Activated naive CD4-positive, alpha-beta T cell treated with Interleukin-2 at 50 U/mL for 16 hours (primary cell): ENCODE measurements at places on chromosomes 3 and 15.
A peak's percentile ranks its signal among the peaks of the same experiment; 100 is the strongest.

DNA sequence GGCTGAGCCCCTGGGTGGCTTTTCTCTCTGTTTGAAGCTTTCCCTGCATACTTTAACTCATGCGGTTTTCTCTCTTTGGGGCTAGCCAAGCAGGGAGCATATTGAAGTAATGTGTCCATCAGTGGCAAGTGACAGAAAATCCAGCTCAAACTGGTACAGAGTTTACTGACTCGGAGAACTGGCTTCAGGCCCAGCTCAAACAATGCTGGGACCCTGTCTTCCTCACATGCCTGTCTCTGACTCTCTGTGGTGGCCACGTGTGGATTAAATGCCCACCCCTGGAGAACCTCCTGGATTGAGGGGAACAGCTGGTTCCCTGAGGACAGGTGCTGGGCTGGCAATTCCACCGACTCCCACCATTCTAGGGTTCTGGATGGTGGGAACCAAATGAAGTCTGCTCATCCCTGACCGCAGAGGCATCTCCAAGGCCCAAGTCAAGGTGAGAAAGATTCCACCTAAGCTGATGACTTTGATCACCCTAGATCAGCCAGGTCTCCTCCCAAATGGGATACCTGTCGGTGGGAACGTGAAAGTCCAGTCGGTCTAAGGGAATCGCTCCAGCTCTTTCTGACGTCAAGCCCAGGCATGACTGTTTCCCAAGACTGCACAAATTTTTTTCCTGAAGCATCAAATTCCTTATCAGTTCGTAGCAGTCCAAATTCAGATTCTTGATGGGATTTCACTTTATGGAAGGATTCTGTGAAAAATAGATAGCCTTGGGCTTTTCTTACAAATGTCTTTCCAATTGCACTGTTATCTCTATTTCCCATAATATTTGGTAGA is 16.3 kb upstream of the HDAC11 start:
- no peak for DNase-seq

DNA sequence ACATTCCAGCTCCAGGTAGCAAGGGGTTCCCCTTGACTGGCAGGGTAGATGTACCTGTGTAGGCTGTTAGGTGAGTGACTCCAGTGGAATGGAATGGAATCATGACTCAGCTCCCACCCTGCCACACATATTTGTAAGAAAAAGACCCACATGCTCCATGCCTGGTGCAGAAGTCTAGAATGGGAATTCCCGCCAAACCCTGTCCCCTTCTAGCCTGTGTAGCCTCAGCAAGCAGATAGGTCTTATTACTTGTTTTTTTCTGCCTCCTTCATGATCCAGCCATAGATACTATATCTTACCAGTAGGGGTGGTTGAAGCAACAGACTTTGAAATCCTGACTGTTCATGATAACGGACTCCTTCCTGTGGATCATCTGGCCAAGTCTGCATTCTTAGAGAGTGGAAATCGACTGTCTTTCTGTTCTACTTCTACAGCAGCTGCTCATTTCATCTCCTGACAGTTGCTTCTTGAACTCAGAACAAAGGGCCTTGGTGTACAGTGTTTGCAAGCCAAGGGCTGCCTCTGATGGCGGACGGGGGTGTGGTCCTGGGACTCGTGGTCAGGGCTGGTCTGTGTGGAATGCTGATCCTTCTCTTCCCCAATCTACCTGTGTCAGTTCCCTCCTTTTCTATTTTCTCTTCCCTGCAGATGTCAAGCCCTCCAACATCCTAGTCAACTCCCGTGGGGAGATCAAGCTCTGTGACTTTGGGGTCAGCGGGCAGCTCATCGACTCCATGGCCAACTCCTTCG is 16.3 kb downstream of the SNAPC5 start:
- no peak for DNase-seq

DNA sequence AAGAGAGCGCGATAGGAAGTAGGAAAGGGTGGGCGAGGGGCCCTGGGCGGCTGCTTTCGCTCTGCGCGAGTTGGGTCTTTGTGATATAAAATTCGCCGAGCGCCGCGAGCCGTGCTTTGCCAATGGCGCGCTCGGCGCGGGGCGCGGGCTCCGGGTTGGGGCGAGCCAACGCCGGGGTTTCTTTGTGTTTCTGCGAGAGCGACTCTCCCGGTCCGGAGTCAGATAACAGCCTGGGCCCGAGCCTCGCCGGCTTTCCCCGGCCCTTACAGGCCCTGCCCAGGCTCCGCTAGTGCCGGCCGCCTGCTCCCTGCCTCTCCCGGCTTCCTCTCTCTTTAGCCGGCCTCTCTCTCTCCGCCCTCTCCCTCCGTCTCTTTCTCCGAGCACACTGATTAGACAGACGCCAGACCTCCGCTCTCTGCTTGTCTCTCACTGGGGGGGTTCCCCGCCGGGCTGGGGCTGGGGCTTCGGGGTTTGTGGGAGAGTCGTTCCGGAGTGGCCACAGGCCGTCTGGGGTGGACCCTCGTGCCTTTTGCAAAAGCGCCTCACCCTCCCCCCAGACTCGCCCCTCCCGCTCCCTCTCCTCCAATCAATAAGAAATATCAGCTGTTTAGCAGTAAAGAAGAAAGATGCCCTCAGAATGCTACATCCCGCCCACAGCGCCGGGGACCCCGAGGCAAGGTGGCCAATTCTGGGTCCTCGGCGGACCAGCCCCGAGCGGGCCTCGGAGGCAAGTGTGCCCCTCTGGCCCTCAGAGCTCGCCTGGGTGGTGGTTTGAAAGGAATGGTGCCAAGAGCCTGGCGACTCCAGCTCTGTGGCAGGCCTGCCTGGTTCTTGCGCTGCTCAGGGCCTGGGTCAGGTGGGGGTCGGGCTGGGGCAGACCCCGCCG is 2.9 kb downstream of the NR2F2 start:
- no peak for DNase-seq

DNA sequence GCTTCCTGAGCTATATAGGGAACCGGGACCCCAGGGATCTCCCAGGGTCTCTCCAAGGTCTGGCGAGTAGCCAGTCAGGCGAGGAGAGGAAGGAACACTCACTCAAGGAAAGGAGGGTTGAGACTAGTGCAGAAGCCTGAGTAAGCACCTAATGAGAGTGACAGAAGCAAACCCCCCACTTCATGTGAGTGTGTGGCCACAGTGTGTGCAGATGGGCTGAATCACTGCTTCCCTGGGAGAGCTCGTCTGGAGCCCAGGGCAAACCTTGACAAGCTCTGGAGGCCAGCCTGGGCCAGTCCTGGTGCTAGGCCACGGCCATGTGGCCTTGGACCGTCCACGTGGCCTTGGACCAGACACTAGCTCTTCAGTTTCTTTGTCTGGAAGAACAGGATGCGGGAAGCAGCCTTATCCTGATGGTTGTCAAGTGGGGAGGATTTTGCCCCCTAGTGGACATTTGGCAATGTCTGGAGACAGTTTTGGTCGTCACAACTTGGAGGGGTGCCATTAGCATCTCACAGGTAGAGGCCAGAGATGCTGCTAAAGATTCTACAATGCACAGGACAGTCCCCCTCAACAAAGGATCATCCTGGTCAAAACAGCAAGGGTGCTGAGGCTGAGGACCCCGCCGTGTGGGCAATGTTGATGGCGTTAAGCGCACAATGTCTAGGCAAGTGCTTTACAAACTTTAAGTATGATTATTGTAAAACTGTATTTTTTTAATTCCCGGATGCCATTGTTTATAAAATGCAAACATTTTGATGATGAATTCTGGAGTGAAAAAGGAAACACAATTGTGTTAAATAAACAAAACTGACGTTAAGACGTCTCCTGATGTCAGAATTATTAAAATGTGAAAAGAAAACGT is 34.8 kb upstream of the CTSH start:
- DNase-seq: peak; percentile 17

GRCh38 chr3:119819806-119820205 is 37.9 kb downstream of the NR1I2 start:
- DNase-seq: no peak

DNA sequence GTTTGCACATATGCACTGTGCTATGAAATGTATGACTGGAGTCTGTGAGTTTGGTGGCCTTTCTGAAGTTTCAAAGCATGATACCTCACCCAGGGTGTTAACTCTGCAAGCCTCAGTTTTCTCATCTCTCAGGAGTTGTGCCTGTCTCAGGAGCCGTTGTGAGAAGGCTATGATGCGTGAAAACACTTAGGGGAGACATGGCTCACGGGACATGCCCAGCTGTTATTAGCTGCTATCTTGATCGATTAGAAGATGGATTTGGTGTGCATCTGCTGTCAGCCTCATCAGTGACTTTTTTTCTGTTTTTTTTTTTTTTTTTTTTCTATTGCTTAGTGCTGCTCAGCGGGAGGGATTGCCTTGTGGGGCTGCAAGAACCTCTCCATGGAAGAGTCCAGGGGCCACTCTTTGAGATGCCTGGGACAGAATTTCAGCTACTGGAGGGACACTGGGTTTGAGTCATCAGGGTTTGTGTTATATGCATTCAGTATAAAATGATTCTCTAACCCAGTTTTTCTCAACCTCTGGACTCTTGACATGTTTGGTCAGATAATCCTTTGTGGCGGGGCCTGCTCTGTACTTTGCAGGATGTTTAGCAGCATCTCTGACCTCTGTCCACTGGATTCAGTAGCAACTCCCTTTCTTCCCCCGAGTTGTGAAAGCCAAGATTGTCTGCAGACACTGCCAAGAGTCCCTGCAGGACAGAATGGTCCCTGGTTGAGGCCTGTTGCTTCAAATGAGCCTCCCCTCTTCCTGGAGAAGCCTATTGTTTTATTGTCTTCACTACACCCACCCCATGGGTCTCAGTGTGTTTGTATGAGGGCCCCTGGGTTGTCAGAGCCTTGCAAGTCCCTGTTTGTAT is 181.4 kb downstream of the CACNA2D3 start:
- DNase-seq: no peak

DNA sequence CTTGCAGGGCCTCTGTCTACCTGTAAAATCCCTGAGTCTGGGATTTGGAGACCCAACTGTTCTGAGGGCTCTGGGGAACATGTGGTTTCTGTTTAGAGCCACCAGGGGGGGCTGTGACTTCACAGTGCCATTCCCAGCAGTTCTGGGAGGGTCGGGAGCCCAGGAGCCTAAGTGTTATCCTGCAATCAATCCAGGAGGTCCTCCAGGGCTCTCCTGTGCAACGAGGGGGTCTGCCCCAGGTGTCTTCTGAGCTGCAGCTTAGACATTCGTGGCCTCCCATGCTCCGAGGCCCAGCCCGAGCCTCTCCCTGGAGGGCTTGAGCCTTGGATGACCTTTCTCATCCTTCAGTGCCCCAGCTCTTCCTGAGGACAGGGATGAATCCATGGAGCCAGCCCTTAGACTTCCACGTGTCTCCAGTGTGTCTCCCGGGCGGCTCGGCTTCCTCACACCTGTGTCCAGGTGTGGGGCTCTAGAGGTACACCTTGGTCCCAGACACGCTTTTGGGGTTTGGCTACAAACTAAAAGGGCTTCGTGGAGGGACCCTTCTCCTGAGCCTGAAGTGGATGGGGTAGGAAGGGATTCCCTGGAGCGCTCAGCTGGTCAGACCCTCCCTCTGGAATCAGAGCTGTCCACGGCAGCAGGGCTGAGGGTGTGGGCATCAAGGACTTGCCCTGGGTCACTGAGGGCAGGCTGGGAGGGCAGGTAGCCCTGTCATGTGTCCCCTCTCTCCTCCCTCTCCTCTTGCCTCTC is 20.3 kb upstream of the ABTB1 start:
- peak; percentile 28 for DNase-seq

GRCh38 chr3:49967291-49967690 is 27.3 kb downstream of the RBM6 start:
- DNase-seq: no peak

GRCh38 chr3:14441240-14441919 is 39.0 kb downstream of the SLC6A6 start:
- DNase-seq: no peak
